Kidney tubule cell (primary cell): ENCODE measurements at places on chromosomes 5 and 9.
A peak's percentile ranks its signal among the peaks of the same experiment; 100 is the strongest.

DNA sequence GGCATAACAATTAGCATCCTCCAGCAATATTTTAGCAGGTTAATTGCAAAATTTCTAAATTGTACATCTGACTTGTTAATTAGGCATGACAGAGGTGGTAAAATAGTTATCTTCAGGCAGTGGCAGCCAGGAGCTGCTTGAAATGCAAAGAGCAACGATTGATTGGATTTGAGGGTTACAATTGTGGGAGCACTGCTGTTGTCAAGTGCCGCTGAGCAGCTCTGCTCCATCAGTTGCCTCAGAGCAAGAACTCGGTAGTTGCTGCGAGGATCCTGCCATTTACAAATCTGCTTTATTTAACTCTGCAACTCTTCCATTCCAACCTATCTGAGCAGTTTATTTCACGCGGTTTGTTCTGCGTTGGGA is 12.6 kb downstream of the PBX3 start:
- no peak for DNase-seq

DNA sequence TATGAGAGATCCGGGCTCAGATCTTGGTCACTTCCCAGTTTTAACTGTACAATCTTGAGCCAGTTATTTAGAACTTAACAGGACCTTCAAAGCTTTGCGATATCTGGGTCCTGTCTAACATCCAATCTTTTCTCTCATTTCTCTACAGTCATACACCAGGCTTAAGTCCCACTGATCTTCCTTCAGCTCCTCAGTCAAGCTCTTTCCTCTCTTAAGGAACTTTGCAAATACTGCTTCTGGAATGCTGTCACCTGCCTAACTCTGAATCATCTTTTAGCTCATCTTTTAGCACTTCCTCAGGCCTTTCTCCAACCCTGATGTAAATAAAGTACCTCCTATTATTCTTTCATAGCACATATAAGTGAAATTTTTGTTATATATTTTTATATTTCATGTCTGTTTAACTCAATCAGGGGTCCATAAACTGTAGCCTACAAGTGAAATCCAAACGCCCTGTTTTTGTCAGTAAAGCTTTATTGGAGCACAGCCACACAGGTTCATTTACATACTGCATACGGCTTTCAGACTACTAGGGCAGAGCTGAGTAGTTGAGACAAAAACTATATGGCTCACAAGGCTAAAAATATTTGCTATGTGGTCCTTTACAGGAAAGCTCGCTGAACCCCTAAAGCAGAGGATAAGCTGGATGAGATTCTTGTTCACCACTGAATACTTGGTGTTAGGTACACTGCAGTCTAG is 63.5 kb downstream of the MEF2C start:
- DNase-seq = peak; percentile 53

GRCh38 chr5:115842952-115843351 is 1.2 kb downstream of the AP3S1 start:
- no peak for DNase-seq

- DNase-seq = no peak
Measured at GRCh38 chr9:130487500-130487899, 42.7 kb downstream of the ASS1 start.
